ENCODE measurements at places on chromosomes 7 and 10. TPM values are rescaled to one million over a fixed set of nuclear protein-coding genes. Genes with fewer than 3 reads are reported as not detected.

The WEE2 gene
- total RNA-seq: not detected

The PHYHIPL gene
- total RNA-seq: 2.0 TPM

The C10orf71 gene
- not detected for total RNA-seq

The NCAPG2 gene
- 9.6 TPM for total RNA-seq

The POP7 gene
- total RNA-seq: 44.0 TPM

The ZFAND2A gene
- 30.9 TPM for total RNA-seq

The DNMBP gene
- 31.9 TPM for total RNA-seq

The PAPSS2 gene
- total RNA-seq: 12.3 TPM

The PLEKHS1 gene
- total RNA-seq: not detected

The SAMD9 gene
- total RNA-seq: 9.3 TPM

The FBXL13 gene
- total RNA-seq: 0.98 TPM

The NUTM2B gene
- total RNA-seq: 0.25 TPM

The MDFIC gene
- 27.7 TPM for total RNA-seq

The SLC18A2 gene
- total RNA-seq: 11.5 TPM

The GPR15LG gene
- 98.0 TPM for total RNA-seq

The MPP7 gene
- total RNA-seq: 24.8 TPM

The LLCFC1 gene
- total RNA-seq: not detected

The ZNF248 gene
- total RNA-seq: 17.7 TPM

The SLIT1 gene
- 0.49 TPM for total RNA-seq

The PKD1L1 gene
- total RNA-seq: 0.49 TPM

The GIMAP8 gene
- total RNA-seq: 9.6 TPM

The TRIM73 gene
- 7.4 TPM for total RNA-seq

The LYZL1 gene
- total RNA-seq: not detected

The STEAP1B gene
- 8.8 TPM for total RNA-seq

The TBRG4 gene
- 71.2 TPM for total RNA-seq

The FEZF1 gene
- total RNA-seq: not detected

The GRID1 gene
- 7.1 TPM for total RNA-seq

The AGAP6 gene
- total RNA-seq: 12.0 TPM

The PCLO gene
- 10.8 TPM for total RNA-seq

The WNT8B gene
- total RNA-seq: not detected

The SMC3 gene
- 27.5 TPM for total RNA-seq

The TAS2R4 gene
- total RNA-seq: 1.5 TPM

The PRF1 gene
- 20.9 TPM for total RNA-seq

The FAM25C gene
- total RNA-seq: not detected

The DEPP1 gene
- total RNA-seq: 155 TPM

The LAMTOR4 gene
- total RNA-seq: 161 TPM

The ZNF487 gene
- total RNA-seq: 4.2 TPM

The CHCHD2 gene
- 306 TPM for total RNA-seq

The EPO gene
- not detected for total RNA-seq

The NUPR2 gene
- not detected for total RNA-seq

The WIPF3 gene
- total RNA-seq: 0.25 TPM

The ADRB1 gene
- total RNA-seq: not detected

The PCGF6 gene
- 8.3 TPM for total RNA-seq

The SNX10 gene
- 5.2 TPM for total RNA-seq

The TMEM26 gene
- 0.25 TPM for total RNA-seq

The SPDYE8 gene
- total RNA-seq: not detected

The MET gene
- 15.2 TPM for total RNA-seq

The GRB10 gene
- 48.6 TPM for total RNA-seq

The NAMPT gene
- 400 TPM for total RNA-seq

The ZNF273 gene
- total RNA-seq: 47.4 TPM

Data from vagina (tissue), 2 donors.